ENCODE measurements at places on chromosomes 11 and 22.

GRCh38 chr11:35183326-35183925 is 44.5 kb downstream of the CD44 start:
- no peak for DNase-seq

DNA sequence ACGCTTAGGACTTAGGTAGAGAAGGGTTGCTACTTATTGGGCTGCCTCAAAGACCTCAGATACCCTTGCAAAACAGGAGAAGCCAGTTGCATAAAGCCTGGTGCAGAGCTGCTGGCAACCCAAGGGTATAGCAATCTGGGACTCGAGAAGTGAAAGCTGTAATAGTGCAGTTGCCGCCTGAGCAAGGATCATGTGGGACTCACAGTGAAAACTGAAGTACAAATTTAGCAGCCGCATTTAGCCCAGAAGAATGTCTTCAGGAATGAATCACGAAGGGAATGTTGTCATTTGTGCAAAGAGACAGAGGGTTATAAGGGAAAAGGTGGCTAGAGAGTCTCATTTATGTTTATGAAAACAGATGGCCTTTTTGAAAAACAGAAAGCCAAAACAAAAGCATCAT is 267.2 kb downstream of the TENM4 start:
- DNase-seq, result no peak

- DNase-seq, result no peak
Observed at GRCh38 chr11:58395581-58395980, 11.1 kb downstream of the OR5B3 start.

- DNase-seq, result no peak
Observed at GRCh38 chr11:35629914-35630313, 11.7 kb downstream of the FJX1 start.

DNA sequence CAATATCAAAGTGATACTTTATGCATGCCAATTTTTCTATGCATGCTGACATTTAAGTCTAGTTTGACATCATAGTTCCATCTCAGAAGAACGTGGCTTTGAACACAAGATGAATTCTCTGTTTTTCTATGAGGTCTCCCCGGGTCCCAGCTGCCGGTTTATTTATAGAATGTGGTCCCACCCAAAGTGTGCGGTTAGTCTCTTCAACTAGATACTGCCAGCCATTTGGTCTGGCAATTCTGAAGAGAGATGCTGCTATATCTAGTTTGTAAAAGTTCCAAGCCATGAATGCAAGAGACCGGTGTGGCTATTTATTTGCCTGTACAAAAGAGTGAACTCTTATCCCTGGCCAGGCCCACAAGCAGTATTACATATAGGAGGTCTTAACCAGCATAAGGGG is 9.2 kb downstream of the OR5A2 start:
- DNase-seq, result no peak

DNA sequence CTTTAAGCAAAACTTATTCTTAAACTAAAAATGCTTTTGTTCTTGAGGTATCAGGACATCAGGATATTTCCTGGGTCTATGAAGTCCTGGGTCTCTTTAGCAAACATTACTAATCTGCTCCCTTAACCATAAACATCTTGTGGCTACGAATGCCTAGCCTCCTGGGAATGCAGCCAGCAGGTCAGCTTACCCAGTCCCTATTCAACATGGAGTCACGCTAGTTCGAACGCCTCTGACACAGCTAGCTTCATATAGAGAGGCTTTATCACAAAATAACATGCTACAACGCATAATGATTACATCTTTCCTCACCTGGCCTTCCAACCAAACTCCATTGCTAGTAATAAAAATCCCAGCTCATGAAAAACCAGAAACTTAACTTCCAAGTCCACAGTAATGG is 17.5 kb upstream of the FIBIN start:
- no peak for DNase-seq

GRCh38 chr11:23317816-23318215 is 457.5 kb upstream of the CCDC179 start:
- DNase-seq, result no peak

All from activated naive CD4-positive, alpha-beta T cell (primary cell).